Esophagus muscularis mucosa (tissue), 4 donors: ENCODE measurements at places on chromosomes 3 and 15. TPM values are rescaled to one million over a fixed set of nuclear protein-coding genes. Genes with fewer than 3 reads are reported as not detected.

MNS1 gene
- 0.52 TPM for total RNA-seq

KCNAB1 gene
- total RNA-seq, result 2.3 TPM

PYGO1 gene
- total RNA-seq, result 16.6 TPM

DNA sequence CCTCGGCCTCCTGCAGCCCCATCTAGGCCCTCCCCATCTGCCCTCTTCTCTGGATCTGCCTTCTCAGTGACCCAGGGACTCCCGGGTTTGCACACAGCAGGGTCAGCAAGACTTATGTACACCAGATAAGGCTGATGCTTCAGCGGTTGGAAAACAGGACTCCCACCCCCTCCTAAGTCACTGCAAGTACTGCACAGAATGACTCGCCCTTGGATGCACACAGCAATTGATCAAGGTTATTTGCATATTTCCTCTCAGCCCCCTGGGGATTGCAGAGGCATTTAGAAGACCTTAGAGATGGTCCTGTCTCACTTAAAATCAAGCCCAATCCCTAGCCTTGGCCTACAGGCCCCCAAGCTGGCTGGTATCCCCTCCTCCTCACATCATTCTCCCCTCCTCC lies 8.9 kb downstream of the ACAN start:
- DNase-seq, result no peak

DNA sequence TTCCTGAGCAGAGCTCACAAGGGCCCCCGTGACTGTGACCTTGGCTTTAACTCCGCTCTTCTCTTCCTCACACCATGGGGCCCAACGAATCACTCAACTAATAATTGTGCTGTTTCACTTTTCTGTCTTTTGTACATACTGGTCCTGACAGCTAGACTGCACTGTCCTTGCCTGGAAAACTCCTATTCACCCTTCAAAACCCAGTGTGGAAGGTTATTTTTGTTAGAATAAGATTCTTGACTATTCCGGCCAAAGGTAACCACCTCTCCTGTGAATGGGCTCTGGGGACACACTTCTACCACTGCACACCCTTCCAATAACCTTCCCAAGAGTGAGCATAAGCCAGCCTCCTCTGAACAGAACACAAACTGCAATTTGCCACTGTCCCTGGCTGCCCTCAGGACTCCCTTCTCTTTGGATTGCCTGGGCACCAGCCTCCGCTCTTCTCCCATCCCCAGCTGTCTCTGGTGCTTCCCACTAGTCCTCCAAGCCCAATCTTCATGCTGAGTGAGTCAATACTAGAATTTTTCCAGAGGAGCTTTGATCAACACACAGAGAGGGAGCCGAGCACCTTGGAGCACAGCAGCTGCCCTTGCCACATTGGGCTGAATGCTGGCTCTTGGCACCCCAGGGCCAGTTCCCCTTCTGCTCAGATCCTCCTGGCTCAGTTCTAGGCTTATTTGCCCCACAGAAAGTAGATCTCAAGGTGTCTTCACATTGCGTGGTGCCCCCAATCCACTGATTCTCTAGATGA lies 2.1 kb downstream of the SCN5A start:
- DNase-seq, result peak; percentile 53

GRCh38 chr15:90106522-90107117 lies 4.4 kb upstream of the IDH2 start:
- no peak for DNase-seq

GRCh38 chr15:49720261-49720660 lies 99.4 kb downstream of the DTWD1 start:
- no peak for DNase-seq

DNA sequence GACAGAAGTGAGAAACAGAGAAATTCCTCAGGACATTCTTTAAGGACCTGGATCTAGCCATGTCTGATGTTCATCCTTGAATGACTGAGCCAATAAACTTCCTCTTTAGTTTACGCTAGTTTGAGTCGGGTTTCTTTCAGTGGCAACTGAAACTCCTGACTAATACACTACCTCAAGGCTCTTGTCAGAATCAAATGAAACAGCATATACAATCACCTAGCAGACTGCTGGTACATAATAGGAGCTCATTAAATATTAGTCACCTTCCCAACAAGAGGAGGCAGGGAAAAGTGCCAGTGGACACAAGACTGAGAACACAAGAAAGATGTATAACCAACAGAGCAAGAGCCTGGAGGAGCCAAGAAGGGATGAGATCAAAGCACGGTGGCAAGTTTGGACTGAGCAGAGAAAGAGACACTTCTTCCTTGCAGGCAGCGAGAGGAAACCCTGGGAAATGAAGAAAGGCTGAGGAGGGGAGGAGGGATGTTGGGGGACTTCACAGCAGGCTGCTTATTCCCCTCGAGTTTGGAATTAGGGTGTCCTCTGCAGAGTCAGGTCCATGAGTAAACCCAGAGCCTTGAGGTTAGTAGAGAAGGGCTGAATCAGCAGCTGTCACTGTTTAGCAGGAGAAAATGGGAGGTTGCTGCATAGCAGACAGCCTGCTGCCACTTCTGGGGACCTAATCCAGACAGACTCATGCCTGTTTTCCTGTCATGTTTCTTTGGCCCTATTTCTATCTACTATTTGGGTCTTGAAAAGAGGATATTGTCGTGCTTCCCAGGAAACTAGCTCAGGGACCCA lies 73.3 kb downstream of the MRPL46 start:
- DNase-seq, result no peak

- no peak for DNase-seq
These were observed 29.2 kb upstream of the SFMBT1 start for GRCh38 chr3:53074761-53075742.

DNA sequence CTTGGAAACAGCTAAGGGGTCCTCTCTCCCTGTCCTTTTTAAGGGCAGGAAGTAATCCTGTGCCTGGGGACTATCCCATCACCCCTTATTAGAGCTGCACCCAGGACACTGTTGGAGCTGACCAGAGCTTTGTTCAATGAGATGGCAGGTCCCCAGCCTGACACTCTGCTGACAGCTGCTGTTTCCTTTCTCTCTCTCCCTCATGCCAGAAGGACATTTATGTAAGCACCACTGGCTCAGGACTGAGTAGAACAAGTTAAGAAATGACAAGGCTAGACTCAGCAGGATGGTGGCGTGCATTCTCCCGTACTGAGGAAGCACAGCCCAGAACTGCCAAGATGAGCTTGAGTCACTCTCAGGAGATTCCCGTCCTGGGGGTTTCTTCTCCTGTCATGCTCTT lies 17.3 kb downstream of the GJD2 start:
- DNase-seq, result no peak

DNA sequence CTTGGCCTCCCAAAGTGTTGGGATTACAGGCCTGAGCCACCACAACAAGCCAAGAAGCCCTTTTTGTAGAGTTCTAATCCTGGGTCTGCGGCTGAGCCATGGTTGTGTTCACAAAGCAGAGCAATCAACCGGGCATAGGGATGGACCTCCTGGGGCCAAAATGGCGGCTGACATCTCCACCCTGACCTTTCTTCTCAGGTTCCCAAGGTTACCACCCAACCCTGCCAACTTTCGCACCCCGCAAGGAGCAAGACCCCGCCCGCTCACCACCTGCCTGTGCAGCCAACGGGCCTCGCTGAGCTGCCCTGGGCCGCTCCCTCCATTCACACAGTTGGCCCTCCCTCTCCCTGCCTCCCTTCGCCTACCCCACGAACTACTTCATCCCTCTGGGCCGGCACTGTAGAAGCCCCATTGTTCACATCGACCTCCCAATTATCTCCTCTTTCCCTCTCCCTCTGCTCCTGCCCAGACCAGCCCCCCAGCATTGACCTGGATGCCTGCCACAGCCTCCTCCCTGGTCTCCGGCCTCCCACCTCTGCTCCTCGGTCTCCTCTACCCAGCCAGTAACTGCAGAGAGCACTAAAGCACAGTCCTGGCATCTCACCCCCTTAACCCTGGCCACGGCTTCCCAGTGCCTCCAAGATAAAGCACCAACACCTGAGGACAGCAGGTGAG lies 62.0 kb upstream of the TFRC start:
- DNase-seq, result no peak

- no peak for DNase-seq
These were observed 428.1 kb upstream of the NAALADL2 start for GRCh38 chr3:174430986-174431385.

GRCh38 chr3:123766193-123767008 lies 117.7 kb downstream of the MYLK start:
- DNase-seq, result peak; percentile 24

DNA sequence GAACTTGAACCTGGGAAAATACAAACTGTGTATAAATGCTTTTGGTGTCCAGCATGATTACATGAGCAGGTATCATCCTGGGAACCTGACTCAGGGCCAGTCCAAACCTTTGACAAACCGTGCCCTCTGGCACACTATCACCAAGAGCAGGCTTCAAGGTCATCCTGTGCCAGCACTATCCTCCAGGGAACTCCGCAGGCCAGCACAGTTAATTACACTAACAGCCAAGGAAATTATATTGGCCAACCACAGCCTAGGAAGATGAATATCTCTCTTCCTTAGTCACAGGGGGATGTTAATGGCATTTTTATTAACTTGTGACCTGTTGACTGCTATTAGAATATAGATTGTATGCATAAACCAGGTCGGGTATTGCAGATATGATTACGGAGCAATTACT lies 262.0 kb downstream of the TUSC7 start:
- no peak for DNase-seq

- DNase-seq, result no peak
These were observed 29.3 kb upstream of the INSYN1 start for GRCh38 chr15:73782344-73782959.

- DNase-seq, result no peak
These were observed 552.9 kb downstream of the MECOM start for GRCh38 chr3:169110633-169111032.
